ENCODE measurements at places on chromosomes 5 and 9.

GRCh38 chr5:136001466-136001981, 27.3 kb upstream of the TGFBI start:
- DNase-seq = no peak

- no peak for DNase-seq
These were observed 60.3 kb upstream of the NEK6 start for GRCh38 chr9:124197177-124198095.

GRCh38 chr5:173329491-173330337, 1.5 kb upstream of the STC2 start:
- no peak for DNase-seq

- no peak for DNase-seq
These were observed 35.7 kb upstream of the ORM1 start for GRCh38 chr9:114287001-114287762.

GRCh38 chr5:127006744-127007143, 23.6 kb downstream of the MARCHF3 start:
- DNase-seq = no peak
